HT1080 (cell line): ENCODE measurements at places on chromosomes 6 and 20. TPM values are rescaled to one million over a fixed set of nuclear protein-coding genes. Genes with fewer than 3 reads are reported as not detected.

DNA sequence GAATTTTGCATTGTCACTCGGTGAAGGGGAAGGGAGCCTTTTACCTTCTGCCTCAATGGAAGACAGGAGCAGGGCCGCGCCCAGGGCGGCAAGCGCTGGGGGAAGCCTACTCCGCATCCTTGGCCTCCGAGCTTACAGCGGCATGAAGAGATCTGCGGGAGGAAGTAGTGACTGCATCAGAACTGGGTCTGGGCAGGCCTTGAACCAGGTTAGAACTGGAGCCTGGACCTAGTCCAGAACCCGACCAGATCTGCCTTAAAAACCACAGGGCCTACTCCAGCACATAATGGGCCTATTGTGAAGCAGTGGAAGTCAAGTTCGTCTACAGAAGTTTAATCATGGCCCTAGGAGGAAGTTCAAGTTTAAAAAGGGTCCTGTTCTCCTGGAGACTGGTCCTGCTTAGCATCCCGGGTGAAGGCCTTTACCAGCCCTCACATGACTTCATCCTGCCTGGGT lies 3.1 kb downstream of the COL12A1 start:
- DNase-seq, result no peak

DNA sequence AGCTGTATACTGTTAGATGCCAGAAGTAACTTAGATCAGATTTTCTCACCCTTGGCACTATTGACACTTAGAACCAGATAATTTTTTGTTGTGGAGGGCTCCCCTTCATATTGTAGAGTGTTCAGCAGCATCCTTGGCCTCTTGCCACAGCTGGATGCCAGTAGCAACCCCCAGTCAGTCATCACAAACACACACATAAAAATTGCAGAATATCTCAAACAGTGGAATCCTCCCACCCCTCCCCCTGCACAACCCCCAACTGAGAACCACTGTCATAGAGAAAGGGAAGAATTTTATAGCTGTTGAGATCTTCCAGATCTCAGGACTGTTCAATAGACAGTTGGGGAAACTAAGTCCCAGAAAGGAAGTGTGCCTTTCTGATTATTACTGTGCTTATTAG lies 81.2 kb upstream of the VSTM2L start:
- peak; percentile 8 for DNase-seq

DNA sequence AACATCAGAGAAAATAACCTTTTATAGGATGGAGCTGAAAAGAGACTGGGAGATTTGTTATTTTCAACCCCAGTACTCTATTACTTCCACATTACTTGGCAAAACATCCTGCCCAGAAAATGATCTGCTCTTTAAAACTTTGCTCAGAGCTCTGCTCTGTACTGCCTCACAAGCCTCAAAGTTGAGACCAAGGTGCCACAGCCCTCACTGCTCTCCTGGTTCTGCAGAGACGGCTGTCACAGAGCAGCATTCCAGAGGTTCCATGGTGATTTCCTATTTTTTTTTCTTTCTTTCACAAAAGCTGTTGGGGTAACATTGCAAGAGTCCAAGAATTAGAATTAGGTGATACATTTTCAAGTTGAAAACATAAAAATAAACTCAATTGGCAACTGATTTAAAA lies 155.2 kb downstream of the UBE3D start:
- no peak for DNase-seq

- DNase-seq, result no peak
Measured at GRCh38 chr6:117280922-117281321, 15.6 kb downstream of the VGLL2 start.

The FABP7 gene
- total RNA-seq, result not detected in 2 replicates

The GPR6 gene
- not detected in 2 replicates for total RNA-seq
